DMS53 (cell line): ENCODE measurements at places on chromosomes 12 and 14.
A peak's percentile ranks its signal among the peaks of the same experiment; 100 is the strongest.

DNA sequence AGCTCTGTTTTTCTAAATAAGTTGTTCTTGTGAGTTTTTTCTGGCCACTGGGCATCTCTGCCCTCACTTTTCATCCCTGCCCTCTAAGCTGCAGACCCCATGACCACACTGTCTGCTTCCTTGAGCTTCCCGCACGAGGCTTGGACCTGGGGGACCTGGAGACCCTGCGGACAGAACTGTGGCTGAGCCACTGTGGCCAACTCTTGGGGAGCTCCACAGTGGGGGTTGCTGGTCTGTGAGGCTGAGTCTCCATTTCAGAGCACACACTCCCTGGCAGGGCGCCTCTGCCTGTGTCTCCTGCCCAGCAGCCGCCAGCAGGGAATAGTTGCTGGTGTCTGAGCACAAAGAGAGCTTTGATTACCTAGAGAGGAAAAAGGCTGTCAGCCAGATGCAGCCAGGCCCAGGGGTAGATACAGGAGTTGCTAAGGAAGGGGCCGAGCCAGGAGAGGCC is 13.1 kb upstream of the RIN3 start:
- no peak for DNase-seq

DNA sequence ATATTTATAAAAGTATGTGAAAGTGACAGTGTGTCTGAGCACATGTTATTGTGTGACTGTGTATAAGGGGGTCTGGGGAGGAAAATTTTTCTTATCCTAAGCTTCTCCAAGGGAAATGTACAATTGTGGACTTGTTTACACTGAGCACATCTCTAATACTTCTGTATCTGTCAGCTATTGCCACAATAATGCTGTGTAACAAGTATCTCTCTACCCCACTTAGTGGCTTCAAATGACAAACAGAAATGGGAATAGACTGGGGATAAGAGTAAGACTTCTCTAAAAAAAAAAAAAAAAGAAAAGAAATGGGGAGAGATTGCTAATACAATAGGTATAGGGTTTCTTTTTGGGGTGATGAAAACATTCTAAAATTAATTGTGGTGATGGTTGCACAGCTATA is 44.3 kb upstream of the CCDC63 start:
- DNase-seq: no peak

DNA sequence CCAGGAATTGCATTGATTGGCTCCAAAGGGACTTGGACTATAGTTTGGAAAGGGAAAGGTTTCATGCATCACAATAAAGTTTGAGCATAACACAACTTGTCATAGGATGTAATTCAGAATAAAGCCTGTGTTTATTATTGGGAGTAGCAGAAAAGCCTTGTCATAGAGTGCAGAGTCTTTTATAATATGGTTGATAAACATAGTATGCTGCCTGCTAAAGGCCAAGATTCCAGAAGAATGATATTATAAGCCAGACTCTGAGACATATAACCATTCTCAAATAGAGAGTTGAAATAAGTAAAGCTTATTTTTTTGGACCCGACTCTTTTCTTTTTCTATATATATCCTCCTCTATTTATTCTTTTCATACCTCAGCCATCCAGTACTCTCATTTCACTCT is 207.3 kb downstream of the LRIG3 start:
- DNase-seq: no peak

GRCh38 chr12:100187857-100188519 is 12.6 kb upstream of the ACTR6 start:
- no peak for DNase-seq

DNA sequence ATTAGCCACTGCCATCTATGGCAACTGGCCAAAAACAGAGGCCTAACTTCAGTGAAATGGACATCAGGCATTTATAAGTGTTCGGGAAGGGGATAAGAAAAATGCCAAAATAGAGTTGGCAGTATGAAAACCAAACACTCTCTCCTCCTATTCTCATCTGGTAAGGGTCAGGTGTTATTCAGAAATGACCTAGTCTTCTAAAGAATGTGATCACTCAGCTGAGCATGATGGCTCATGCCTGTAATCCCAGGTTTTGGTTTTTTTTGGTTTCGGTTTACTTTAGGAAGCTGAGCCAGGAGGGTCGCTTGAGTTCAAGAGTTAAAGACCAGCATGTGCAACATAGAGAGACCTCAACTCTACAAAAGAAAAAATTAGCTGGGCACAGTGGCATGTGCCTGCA is 170.3 kb downstream of the GRIN2B start:
- no peak for DNase-seq

DNA sequence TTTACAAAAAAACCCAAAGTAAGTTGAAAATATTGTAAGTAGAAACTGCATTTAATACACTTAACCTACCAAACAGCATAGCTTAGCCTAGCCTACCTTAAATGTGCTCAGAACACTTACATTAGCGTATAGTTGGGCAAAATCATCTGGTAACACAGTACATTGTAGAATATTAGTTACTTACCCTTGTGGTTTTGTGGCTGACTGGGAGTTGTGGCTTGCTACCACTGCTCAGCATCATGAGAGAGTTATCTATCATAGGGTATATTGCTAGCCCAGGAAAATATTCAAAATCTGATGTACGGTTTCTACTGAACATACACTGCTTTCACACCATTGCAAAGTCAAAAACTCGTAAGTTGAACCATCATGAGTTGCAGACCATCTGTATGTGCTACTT is 141.7 kb upstream of the GARIN6 start:
- DNase-seq: no peak

GRCh38 chr12:104494137-104494792 is 37.5 kb downstream of the CHST11 start:
- no peak for DNase-seq

GRCh38 chr12:78096909-78097597 is 266.4 kb downstream of the NAV3 start:
- DNase-seq: peak; percentile 61

- DNase-seq: no peak
These were observed 104.1 kb upstream of the PPP4R3A start for GRCh38 chr14:91614187-91614586.

DNA sequence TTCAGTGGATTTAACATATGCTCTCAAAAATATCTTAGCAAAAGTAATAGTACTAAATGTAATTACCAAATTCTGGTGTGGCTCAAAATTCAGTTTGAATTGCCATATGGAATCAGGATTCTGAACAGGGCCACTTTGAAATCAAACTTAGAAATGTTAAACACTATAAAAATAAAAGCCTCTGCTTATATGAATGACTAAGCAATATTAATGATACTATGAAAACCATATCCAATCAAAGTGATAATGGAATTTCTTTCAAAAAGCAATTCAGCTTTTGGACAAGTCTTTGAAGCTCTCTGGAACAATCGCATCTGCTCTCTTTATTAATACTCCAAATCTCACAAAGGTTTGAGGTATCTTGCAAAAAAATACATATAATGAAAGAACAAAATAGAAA is 51.6 kb downstream of the ERGIC2 start:
- DNase-seq: no peak

DNA sequence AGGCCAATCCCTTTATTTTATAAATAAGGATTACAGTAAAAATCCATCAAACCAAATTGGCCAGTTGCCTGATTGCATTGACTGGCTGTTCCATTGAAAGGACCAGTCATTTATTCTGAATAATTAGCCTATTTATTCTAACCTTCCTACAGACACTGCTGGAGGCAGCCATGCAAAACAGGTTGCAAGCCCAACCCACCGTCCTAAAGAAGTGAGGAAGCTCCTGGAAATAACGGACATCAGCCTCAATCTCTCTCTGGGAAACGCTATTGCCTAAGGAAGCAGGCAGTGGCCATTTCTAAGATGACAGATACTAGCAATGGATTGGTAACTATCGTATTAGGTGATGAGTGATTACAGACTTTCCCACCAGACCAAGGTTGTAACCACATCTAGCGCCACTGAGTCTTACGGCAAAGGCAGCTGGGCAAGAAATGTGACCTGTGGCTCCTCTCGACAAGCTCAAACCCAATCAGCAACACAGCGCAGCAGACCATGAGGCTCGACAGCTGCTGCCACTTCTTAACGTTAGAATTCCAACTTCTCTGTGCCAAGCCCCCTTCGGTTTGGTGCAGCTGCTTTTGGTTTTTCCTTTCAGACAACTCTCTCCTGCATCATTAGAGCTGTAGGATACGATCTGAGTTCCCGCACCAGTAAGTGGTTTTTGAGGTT is 134.2 kb downstream of the KCNK10 start:
- peak; percentile 62 for DNase-seq

GRCh38 chr14:81406863-81407262 is 6.7 kb upstream of the STON2 start:
- DNase-seq: no peak
